SK-MEL-5 (cell line): ENCODE measurements at places on chromosomes 5 and 9. TPM values are rescaled to one million over a fixed set of nuclear protein-coding genes. Genes with fewer than 3 reads are reported as not detected.

DNA sequence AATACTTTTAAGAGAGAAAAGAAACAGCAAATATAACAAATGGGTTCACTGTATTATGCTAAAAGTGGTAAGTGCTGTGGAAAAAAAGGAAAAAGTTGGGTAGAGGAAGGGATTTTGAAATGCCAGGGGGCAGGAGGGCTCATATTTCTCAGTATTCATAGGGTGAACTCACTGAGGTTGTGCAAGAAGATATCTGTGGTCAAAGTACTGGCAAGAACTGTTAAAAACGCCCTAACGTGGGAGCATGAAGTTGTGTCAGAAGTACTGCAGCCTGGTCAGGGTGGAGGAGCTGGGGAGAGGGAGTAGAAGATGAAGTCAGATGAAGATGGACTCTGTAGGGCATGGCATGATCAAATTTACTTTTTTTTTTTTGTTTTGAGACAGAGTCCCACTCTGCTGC, 31.2 kb upstream of the SLC28A3 start:
- peak; percentile 52 for DNase-seq

GRCh38 chr5:151001436-151001835, 19.0 kb upstream of the GPX3 start:
- DNase-seq = no peak

- no peak for DNase-seq
Observed at GRCh38 chr5:139524940-139525585, 36.1 kb upstream of the UBE2D2 start.

- DNase-seq = no peak
Observed at GRCh38 chr5:149860801-149861322, 83.7 kb downstream of the PDE6A start.

DNA sequence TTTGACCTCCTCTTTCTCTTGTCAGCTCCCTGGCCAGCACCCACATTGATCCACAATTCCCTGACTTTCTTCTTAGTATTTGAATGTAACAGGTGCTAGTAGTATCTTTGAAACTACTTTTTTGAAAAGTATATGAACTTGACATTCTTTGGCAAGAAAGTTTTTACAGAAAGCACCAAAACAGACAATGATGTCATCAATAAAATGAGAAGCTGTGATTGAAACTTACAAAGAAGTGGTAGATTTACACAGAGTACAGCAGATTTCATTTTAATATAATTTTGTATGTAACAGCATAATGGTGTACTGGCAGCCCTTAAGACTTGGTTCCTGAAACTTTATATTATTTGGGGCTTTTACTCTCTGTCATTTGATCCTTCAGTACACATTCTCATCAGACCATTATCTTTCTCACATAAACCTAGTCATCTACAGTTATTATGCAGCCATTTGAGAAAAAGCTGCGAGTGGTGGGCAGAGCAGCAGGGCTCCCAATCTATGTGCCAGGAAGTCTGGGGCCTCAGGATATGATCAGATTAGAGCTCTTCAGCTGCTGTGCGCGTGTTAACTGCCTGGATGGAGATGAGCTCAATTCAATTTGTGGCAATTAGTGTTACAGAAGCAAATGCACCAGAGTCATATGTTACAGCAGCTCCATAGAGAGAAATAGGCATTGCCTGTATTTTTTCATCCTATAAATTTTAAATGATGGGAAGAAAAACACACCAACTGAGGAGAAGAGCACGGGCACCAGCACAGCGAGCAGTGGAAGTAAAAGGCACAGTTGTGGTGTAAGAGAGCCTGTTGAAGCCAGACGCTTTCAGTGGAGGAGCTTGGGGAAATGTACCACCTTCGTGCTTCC, 126.1 kb downstream of the STARD4 start:
- DNase-seq = no peak

- no peak for DNase-seq
Observed at GRCh38 chr9:113656771-113657670, 193.5 kb downstream of the RGS3 start.

DNA sequence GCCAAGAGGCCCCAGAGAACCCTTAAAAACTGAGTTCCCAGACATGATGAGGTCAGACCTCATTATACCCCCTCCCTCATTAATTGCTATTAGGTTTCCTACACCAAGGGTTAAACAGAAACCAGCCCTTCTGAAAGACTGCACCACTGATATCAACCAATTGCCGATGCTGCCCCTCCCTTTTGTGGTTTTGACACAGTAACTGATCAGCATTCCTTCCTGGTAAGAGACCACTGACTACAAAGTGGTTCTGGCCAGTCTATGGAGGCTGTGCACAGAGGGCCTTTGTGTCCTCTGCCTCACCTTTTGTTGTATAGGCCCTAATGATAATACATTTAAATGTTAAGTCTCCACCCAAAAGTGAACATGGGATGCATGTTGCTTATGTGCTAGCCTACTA, 201.5 kb downstream of the FRMD3 start:
- DNase-seq = peak; percentile 6

- DNase-seq = no peak
Observed at GRCh38 chr5:177542816-177543465, 11.4 kb downstream of the FAM193B start.

DNA sequence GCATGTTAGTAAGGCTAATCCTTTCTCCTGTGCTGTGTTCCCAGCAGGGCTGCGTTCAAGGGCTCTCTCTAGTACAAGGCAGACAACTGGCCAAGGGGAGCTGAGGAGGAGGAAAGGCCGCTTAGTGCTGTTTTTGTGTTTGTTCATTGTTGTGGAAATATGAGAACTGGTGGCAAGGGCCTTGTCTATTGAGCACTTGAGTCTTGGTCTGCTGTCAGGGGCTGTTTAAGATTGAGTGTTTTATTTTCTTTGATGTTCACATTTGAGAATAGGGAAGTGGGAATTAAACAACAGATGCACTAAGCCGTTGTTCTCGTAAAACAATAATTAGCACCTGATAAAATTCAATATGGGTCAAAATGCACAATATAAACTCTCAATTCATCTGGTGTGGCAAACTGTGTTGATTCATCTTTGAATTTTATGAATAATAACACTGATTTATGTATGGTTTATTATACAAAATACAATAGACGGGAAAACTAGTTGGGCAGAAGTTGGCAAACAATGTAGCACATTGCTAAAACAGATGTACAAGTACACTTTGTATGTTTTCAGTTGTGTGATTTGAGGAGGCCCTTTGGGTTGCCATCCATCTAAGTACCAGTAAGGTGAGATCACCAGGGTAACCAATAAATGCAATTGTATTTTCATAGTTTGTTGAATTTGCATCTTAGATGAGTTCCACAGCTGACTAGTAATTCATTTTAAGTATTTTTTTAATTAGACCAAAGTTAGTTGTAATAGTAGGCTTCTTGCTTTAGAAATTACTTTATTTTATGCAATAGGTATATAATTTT, 97.6 kb upstream of the GRHPR start:
- DNase-seq = no peak

DNA sequence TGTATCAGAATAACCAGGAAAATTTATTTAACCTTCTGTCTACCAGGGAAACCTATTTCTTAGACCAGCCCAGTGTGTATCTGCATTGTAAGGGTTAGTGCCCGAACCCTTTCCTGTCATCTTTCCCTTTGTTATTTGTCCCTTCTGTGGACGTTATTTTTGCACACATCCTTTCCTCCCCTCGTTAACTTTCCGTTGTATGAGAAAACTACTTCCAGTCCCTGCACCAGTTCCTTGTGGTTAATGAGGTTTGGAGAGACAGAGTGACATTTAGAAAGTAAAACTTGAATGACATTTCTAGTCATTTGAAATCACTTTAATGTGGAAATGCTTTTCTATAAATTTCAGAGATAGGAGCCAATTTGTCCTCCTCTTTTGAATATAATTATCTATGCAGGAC, 4.3 kb upstream of the IFNB1 start:
- DNase-seq = no peak

GRCh38 chr9:99807956-99808355, 13.7 kb upstream of the NR4A3 start:
- no peak for DNase-seq

DNA sequence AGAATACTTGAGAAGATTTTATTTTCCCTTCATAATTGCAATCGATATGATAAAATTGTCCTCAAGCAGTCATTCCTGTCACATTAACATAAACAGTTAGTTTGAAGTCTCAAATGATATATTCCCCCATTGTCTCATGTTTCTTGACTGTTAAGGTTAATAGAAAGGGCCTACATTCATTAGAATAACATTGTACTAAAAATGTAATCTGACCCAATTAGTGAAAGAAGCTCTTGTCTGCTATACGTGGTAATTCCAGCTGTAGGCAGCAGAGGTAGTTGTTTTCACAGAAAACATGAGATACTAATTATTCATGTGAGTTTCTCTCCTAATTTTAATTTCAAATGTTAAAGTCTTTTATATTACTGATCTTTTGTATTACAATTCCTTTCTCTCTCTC, 25.9 kb upstream of the AP3B1 start:
- DNase-seq = peak; percentile 58

- DNase-seq = no peak
Observed at GRCh38 chr5:90338712-90339372, 70.7 kb downstream of the CETN3 start.

GRCh38 chr5:7474821-7475403, 79.0 kb downstream of the ADCY2 start:
- no peak for DNase-seq

DNA sequence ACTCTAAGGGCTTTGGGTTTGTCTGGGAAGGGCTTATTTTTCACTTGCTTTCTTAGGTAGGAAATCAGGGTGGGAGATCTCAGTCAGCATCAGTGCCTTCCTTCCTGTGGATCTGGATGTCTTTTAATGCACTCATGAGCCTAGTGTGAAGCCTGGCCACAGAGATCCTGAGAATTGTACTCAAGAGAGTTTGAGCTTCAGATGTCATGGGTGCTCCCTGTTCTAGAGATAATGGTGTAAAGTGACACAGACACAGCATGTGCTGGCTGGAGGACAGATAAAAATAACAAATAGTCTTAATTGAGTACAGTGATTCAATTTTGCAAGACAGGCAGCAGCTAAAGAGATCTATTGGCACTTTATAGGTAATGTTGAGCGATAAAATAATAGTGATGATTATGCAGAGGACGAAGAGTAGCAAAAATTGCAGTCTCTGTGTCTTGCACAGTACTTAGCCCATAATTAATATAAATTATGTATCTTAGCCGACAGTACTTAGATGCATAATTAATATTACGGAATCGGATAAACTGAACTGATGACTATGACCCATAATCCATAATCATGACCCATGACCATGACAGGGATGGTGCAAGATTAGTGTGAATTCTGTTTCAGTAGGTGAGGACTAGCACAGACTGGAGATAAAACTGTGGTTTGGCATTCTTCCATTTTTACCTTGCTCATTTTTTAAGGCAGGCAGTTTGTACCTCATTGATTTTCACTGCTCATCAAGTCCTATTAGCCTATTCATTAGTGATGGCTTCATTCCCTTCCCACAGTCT, 408.7 kb upstream of the PIK3R1 start:
- no peak for DNase-seq

GRCh38 chr9:21902136-21902535, 92.1 kb downstream of the CDKN2A start:
- no peak for DNase-seq

- DNase-seq = no peak
Observed at GRCh38 chr9:121272401-121272948, 4.5 kb downstream of the GSN start.

DNA sequence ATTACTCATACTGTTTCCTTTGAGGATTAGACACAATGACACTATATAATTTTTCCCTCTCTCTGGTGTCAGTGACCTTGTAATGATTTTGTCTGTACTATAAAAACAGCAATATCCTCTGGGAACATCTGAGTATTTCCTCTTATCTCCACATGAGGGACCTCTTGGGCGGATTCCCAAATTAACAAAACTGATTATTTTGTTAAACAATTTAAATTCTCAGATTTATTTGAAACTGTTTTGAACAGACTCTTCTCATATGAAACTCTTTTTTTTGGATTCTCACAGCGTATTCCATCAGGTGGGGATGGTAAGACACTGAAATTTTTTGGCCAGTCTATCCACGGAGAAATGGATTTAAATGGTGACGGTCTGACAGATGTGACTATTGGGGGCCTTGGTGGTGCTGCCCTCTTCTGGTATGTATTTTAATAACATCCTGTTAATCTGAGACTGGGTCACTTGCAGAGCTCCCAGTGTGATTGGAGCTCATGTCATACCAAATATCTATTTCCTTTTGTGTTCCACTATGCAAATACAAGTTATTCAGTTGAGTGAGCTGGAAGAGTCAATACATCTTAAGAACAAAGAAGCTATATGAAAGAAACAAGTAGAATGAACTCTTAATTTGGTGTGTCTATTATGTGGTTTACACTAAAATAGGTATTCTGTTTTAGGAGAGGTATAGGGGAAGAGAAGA, 73.8 kb upstream of the ITGA2 start:
- DNase-seq = peak; percentile 83

- DNase-seq = no peak
Observed at GRCh38 chr5:179908528-179908927, 831 bp upstream of the TBC1D9B start.

GRCh38 chr5:172670005-172670402, 28.9 kb downstream of the NEURL1B start:
- DNase-seq = no peak

INSYN2B gene
- not detected in 2 replicates for total RNA-seq

SGCD gene
- 27.2 and 32.3 TPM in 2 replicates for total RNA-seq

BRD8 gene
- total RNA-seq = 48.2 and 50.8 TPM in 2 replicates

GARIN3 gene
- total RNA-seq = not detected in 2 replicates

CARD9 gene
- total RNA-seq = 0.05 TPM in 1 of 2 replicates, not detected in the other

PRR16 gene
- total RNA-seq = 1.2 and 1.5 TPM in 2 replicates
